NCI-H1048 (cell line): ENCODE measurements at places on chromosomes 6 and 20.

DNA sequence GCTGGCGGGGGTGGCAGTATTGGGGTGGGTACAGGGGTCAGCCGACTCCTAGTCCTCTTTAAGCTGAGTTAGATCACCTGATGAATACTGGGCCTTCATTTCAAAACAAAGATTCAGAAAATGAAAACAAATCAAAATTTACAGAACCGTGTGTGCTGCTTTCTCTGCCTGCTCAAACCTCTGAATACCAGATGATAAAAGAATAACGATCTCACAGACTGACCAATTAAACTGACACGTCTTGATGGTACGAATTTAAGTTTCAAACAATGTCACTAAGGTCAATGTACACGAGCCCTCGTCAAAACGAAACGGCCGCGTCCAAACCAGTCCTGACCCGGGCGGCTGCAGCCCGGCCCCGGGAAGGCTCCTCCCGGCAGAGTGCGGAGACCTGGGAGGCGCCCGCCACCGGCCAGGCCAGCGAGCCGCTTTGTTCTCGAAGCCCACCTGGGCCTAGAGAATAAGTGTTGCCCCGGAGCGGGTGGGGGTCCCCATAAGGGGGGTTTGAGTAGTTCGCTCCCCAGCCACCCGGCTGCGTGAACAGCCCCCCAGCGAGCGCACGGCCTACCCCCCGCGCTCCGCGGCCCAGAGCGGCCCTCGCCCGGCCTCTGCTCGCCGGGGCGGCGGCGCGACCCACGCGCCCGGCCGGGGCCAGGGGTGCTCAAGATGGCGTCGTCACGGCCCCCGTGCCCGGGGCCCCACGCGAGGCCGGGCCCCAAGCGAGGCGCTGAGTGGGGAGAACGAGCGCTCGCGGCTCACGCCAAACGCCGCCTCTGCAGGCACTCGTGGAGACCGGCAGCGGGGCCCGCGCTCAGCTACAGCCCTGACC, 728 bp downstream of the PSMA7 start:
- DNase-seq: no peak

DNA sequence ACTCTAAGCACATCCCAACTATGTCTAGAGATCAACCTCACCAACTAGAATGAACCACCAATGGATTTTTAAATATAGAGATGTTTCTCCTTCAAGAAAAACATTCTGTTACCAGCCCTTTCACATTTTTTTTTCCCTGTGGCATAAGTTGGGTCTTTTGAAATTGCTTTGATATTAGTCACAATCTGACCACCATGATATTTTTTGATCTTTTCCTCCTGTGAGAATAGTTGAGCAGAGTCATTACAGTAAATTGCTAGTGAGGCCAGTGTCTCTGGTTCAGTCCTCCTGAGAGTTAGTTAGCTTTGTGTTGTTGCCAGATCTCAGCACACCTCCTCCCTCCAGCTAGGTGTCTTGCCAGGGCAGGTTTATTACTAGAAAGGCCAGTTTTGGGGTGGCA, 79.7 kb upstream of the MYLIP start:
- no peak for DNase-seq

DNA sequence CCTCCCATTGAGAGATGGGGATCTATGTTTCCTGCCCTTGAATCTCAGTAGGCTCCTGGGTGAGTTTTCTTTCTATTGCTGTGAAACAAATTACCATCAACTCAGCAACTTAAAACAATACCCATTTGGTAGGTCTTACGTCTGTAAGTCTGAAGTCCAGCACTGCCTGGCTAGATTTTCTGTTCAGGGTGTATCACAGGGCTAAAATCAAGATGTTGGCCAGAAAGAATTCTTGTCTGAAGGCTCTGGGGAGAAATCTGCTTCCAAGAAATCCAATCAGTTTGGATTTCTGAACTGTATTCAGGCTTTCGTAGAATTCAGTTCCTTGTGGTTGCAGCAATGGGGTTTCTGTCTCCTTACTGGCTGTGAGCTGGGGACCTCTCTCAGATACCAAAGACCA, 99.6 kb upstream of the SLC24A3 start:
- DNase-seq: no peak

DNA sequence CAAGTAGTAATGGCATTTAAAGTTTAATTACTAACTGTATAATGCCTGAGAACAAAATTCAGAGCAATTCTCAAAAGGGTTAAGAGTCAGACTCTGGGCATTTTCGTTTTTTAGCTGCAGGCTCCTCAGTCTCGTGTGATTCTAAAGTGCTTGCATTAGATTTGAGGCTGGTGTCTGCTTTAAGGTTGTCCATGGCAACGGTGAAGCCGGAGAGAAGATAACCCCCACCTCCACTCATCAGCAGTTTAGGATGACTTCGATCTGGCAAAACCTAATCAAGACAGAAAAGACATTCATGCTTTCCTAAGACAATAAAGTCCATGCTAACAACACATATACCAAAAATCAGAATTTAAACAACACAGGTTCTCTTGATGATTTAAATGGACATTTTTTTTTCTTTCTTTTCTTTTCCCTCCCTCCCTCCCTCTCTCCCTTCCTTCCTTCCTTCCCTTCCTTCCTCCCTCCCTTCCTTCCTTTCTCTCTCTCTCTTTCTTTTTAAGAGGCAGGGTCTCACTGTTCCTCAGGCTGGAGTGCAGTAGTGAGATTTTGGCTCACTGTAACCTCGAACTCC, 11.8 kb downstream of the TRMT6 start:
- no peak for DNase-seq

GRCh38 chr20:18254615-18255014, 33.7 kb upstream of the ZNF133 start:
- no peak for DNase-seq

- no peak for DNase-seq
Measured at GRCh38 chr6:72770959-72771358, 149.1 kb downstream of the KCNQ5 start.
